Activated CD4-positive, alpha-beta T cell treated with anti-CD3 and anti-CD28 coated beads for 36 hours (primary cell): ENCODE measurements at places on chromosomes 13 and 19. TPM values are rescaled to one million over a fixed set of nuclear protein-coding genes. Genes with fewer than 3 reads are reported as not detected.

- H3K36me3 ChIP-seq: peaks cover 82% of the 10 kb centered on the region
- peaks cover 72% of the 10 kb centered on the region for H3K4me1 ChIP-seq
- H3K4me3 ChIP-seq: peak overlapping the region; percentile 100
- H3K27me3 ChIP-seq: no peaks in the 10 kb centered on the region
- peak overlapping the region; percentile 86 for H3K27ac ChIP-seq
Measured at GRCh38 chr19:5624741-5625278, 1.9 kb downstream of the SAFB start.

DNA sequence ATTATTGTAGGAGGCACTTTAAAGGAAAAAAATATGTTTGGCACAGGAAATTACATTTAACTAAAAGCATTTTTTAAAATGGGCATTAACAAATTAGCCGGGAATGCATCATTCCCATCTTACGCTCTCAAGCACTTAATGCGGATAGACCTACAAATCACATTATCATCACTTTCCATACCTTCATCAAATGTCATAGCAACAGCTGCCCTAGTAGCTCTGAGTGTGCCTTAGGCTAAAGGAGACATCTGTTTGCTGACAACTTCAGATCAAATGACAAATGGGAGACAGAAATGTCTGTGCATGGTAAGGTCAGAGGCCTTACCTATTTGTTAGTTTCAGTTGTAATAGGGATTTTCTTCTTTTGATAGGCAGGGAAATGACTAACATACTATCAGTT is 773.2 kb upstream of the SLC10A2 start:
- no peaks in the 10 kb centered on the region for H3K4me1 ChIP-seq
- H3K27me3 ChIP-seq: no peaks in the 10 kb centered on the region
- no peaks in the 10 kb centered on the region for H3K36me3 ChIP-seq
- DNase-seq: no peak

- H3K4me1 ChIP-seq: peaks cover 12% of the 10 kb centered on the region
- no peak overlapping the region for H3K27ac ChIP-seq
- no peak overlapping the region for H3K4me3 ChIP-seq
- no peaks in the 10 kb centered on the region for H3K36me3 ChIP-seq
- peaks cover 36% of the 10 kb centered on the region for H3K27me3 ChIP-seq
Measured at GRCh38 chr19:5434970-5435641, 20.1 kb upstream of the ZNRF4 start.

DNA sequence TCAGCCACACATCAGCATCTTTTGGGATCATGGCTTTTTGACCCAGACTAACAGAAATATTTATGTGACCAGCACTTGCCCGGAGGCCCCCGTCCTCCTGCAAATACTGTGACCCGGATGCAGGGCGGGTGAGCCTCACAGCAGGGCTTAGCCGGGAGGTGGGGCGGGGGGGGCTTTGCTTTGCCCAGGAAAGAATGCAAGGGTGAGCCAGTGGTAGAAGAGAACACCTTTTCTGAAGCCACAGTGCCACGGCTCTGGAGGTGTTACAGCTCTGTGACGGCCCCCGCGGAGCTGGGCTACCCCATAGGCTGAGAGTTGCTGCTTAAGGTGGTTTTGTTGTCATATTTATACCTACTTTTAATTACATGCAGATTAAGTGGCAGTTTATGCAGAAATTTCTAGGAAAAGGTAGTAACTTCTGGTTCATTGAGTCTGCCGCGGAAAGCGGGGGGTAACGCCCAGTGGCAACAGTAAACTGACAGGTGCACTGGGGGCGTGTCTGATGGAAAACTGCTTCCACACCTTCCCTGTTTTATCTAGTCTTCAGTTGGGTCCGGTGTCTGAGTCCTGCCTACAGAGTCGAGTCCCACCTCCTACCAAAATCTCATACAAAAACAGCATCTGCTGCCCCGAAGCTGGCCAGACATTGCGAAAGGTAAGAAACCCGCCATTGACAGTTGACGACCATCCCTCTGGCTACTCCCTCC is 187.9 kb downstream of the TEX29 start:
- peaks cover 13% of the 10 kb centered on the region for H3K27me3 ChIP-seq
- H3K4me3 ChIP-seq: no peak overlapping the region
- peaks cover 3% of the 10 kb centered on the region for H3K4me1 ChIP-seq
- no peaks in the 10 kb centered on the region for H3K36me3 ChIP-seq

DNA sequence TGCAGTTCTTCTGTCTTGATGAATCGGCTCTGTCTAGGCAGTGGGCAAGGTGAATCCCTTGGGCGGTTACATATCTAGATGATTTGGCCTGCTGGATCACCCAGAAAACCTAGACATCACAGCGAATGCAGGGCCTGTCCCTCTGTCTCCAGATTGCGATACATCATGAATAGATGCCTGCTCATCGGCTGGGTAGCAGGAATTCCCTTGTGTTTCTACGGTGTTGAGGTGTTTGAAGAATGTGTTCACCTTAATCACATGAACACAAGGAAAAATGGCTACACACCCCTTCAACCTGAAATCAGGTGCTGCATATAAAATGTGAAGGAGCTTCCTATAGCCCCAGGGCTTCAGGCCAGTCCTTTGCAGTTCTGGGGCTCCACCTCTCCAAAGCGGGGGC is 281.2 kb downstream of the SHISA2 start:
- H3K4me1 ChIP-seq: peaks cover 5% of the 10 kb centered on the region
- no peak overlapping the region for H3K27ac ChIP-seq
- H3K36me3 ChIP-seq: no peaks in the 10 kb centered on the region
- peaks cover 2% of the 10 kb centered on the region for H3K27me3 ChIP-seq

GRCh38 chr19:18558202-18558555 is 509 bp downstream of the KXD1 start:
- H3K36me3 ChIP-seq: peaks cover 17% of the 10 kb centered on the region
- peaks cover 20% of the 10 kb centered on the region for H3K4me1 ChIP-seq
- H3K27me3 ChIP-seq: no peaks in the 10 kb centered on the region

- H3K27ac ChIP-seq: peak overlapping the region; percentile 19
- H3K4me3 ChIP-seq: no peak overlapping the region
- no peak for DNase-seq
- peaks cover 46% of the 10 kb centered on the region for H3K4me1 ChIP-seq
- H3K27me3 ChIP-seq: no peaks in the 10 kb centered on the region
Measured at GRCh38 chr19:46604781-46605355, 3.7 kb downstream of the CALM3 start.

DNA sequence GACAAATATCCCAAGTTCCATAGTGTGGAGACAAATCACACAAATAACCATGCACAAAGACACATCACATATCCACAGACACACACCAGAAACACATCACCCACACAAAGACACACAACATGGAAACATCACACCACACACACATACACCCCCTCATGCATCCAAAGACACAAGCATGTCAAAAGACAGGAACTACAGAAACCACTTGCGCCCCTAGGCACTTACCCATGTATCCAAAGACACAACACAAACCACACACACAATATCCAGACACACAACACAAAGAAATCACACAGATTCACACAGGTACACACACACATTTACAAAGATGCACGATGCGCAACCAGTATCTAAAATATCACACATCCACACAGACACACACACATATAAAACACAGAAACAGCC is 901 bp downstream of the DPF1 start:
- peaks cover 21% of the 10 kb centered on the region for H3K4me1 ChIP-seq
- no peak for DNase-seq
- H3K27ac ChIP-seq: no peak overlapping the region
- H3K36me3 ChIP-seq: peaks cover 2% of the 10 kb centered on the region

DNA sequence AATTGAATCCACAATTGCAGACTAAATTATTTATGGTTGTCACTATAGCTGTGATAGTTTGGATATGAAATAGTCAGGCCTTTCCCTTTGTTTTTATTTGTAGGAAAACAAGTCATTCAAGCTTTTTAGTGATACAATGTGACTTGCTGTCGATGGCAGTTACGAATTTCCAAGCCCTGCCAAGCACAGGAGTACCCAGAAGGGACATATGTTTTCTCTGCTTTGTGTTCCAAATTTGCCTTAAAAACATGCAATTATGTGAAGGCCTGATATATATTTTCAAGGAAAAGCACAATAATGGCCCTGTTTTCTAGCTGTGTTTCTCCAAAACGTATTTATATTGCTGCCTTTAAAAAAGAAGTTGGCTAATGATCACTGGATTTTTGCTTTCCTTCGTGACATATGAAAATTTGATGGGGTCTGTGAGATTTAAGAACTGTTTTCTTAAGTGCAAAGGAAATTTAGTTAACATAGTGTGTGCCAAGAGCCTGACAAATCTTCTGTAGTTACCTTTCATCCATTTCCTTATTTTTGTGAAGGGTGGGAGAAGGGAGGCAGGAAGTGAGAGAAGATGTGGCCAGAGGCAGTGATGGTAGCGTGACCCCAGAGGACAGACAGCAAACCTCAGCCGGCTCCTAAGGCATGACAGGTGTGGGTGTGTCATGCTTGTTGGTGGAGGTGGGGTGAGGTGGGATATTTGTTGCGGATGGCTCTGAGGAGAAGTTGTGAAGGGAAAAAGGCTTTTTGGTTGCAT is 79.6 kb downstream of the TEX26 start:
- H3K27me3 ChIP-seq: peaks cover 31% of the 10 kb centered on the region
- DNase-seq: no peak
- peaks cover 3% of the 10 kb centered on the region for H3K4me1 ChIP-seq

- DNase-seq: peak; percentile 7
- H3K27me3 ChIP-seq: peaks cover 79% of the 10 kb centered on the region
- H3K4me3 ChIP-seq: no peak overlapping the region
Measured at GRCh38 chr13:99958406-99959126, 13.0 kb downstream of the ZIC5 start.

DNA sequence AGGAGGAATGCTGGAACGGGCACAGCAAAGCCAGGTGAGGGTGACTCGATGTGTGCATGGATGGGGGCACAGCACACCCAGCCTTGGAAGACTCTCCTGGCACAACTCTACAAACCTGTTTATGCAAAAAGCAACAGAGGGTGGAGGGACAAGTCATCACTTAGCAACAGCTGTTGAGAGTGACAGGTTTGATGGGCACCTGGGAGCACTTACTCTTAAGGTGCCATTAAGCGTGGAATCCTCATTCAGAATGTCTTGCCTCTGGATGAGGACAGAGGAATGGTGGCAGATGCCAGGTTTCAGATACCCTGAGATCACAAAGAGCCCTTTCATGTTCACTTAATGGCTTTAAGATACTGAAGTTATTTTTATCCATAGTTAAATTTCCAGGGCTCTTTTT is 97.0 kb downstream of the DCT start:
- H3K4me3 ChIP-seq: no peak overlapping the region
- no peak overlapping the region for H3K27ac ChIP-seq
- H3K4me1 ChIP-seq: no peaks in the 10 kb centered on the region
- H3K36me3 ChIP-seq: no peaks in the 10 kb centered on the region
- DNase-seq: no peak

- H3K4me1 ChIP-seq: no peaks in the 10 kb centered on the region
- H3K4me3 ChIP-seq: no peak overlapping the region
- no peak for DNase-seq
- no peak overlapping the region for H3K27ac ChIP-seq
Measured at GRCh38 chr13:95386370-95386769, 85.1 kb upstream of the ABCC4 start.

- H3K27me3 ChIP-seq: no peaks in the 10 kb centered on the region
- peak overlapping the region; percentile 86 for H3K27ac ChIP-seq
- peaks cover 49% of the 10 kb centered on the region for H3K4me1 ChIP-seq
Measured at GRCh38 chr19:1088416-1089010, 6.7 kb downstream of the POLR2E start.

DNA sequence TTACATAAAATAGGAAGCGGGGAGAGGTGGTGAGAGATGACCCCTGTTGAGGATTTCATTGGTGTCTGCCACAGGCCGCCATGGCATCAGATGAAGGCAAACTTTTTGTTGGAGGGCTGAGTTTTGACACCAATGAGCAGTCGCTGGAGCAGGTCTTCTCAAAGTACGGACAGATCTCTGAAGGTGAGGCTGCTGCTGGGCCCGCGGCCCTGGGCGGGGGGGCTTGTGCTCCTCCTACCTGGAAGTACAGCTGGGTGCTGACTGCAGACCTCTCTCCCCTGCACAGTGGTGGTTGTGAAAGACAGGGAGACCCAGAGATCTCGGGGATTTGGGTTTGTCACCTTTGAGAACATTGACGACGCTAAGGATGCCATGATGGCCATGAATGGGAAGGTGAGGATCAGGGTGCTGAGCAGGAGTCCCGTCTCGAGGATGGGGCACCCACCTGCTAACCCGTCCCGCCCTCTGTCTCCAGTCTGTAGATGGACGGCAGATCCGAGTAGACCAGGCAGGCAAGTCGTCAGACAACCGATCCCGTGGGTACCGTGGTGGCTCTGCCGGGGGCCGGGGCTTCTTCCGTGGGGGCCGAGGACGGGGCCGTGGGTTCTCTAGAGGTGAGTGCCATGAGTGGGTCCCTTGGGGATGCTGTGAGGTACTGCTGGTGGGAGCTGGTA is 1.9 kb downstream of the CIRBP start:
- H3K4me1 ChIP-seq: peaks cover 60% of the 10 kb centered on the region
- peak overlapping the region; percentile 87 for H3K27ac ChIP-seq
- DNase-seq: no peak

GRCh38 chr13:113114511-113115362 is 7.9 kb upstream of the F10 start:
- no peak overlapping the region for H3K27ac ChIP-seq
- no peaks in the 10 kb centered on the region for H3K36me3 ChIP-seq
- DNase-seq: peak; percentile 2
- H3K4me1 ChIP-seq: no peaks in the 10 kb centered on the region
- no peaks in the 10 kb centered on the region for H3K27me3 ChIP-seq
- no peak overlapping the region for H3K4me3 ChIP-seq

DNA sequence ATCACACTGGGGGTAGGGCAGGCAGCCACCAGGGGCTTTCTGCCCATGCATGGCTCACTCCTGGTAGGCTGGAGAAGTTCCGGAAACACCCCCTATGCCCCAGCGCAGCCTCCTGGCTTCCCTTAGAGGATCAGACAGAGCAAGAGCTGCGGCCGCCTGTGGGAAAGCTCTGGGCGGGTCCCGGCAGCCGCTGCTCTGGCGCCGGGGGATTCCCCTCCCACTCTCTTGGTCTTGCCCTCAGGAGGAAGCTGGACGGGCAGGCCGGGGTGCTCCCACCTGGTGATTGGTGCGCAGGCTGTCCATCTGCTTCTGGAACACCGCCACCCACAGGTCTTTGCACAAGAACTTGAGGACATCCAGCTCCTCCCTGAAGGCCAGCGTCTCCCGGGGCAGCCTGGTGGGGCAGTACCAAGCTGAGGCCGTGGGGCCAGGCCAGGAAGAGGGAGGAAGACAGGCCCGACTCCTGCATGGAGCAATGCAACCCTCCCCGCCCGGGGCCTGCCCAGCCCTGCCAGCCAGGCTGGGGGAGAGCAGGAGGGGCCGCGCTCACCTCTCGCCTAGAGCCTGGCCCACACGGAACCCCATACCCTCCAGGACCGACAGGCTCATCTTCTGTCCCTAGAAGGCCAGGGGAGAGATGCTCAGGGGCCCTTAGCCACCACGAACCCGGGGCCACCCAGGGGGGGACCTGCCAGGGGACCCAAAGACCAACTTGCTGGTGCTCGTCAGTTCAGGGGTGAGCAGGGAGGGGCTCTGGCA is 4.0 kb upstream of the NKPD1 start:
- H3K36me3 ChIP-seq: no peaks in the 10 kb centered on the region
- no peaks in the 10 kb centered on the region for H3K27me3 ChIP-seq
- DNase-seq: peak; percentile 75
- no peak overlapping the region for H3K27ac ChIP-seq

- no peak overlapping the region for H3K4me3 ChIP-seq
- no peaks in the 10 kb centered on the region for H3K36me3 ChIP-seq
- no peak for DNase-seq
- H3K4me1 ChIP-seq: peaks cover 10% of the 10 kb centered on the region
Measured at GRCh38 chr13:99977334-99977911, 4.2 kb upstream of the ZIC2 start.

ZNF573 gene
- total RNA-seq: 9.7 TPM

KLHL1 gene
- not detected for total RNA-seq

ZNF682 gene
- 6.0 TPM for total RNA-seq

VSTM1 gene
- not detected for total RNA-seq

BCL2L12 gene
- 93.8 TPM for total RNA-seq

NCR1 gene
- total RNA-seq: not detected

MEIOSIN gene
- total RNA-seq: not detected
